Large intestine (tissue), 12 donors: ENCODE measurements at places on chromosomes 12 and 14. TPM values are rescaled to one million over a fixed set of nuclear protein-coding genes. Genes with fewer than 3 reads are reported as not detected.

CCDC197 gene
- not detected for polyA plus RNA-seq

OR10G2 gene
- polyA plus RNA-seq = not detected

DNA sequence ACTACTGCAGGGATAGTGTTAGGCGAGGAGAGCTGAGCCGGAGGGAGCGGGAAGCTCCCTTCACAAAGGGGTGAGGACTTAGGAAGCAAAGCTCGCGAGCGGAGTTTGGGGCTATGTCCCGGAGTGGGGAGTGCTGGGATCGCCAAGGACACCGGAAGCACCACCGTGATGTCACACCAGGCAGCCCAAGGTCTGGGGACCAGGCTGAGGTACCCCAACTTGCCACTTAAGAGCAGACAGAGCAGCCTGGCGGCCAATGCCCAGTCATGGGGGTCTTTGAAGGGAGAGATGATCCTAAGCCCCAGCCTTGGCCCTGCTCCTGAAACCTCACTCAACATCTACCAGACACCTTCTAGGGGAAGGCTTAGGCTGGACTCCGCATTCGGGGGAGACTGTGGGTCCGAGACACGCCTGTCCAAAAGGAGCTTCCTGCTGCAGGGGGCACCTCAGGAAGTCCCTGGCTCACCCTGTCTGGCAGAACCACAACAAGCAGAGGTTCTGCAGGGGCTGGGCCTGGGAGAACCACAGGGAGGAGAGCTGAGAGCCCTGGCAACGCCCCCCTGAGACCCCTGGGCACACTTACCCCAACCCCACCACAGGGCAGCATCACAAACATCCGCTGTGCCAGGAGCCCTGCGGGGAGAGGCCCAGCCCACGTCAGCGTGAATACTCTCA is 17.8 kb downstream of the SLC48A1 start:
- no peak for DNase-seq

AQP2 gene
- polyA plus RNA-seq = 0.01 TPM

- DNase-seq = no peak
Measured at GRCh38 chr12:83153177-83153576, 466.5 kb downstream of the TMTC2 start.

GTF2A1 gene
- 20.7 TPM for polyA plus RNA-seq
